ENCODE measurements at places on chromosomes 7 and 10. TPM values are rescaled to one million over a fixed set of nuclear protein-coding genes. Genes with fewer than 3 reads are reported as not detected.

NKX2-3 gene
- not detected for total RNA-seq

DNA sequence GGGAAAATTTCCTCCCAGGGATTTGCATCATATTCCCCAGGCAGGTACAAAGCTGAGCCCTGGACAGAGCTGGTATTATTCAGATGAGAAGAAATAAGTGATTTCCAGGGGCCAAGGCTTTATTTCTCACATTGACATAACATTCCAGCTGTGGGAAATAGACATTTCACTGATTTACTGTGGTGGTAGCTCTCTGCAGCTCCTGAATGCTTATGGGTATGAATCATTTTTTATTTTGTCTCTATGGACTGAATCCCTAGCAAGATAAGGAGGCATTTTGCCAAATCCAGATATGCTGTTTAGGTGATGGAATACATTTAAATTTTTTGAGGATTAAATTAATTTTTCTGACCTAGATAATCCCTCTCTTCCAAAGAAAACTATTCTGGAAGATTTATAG is 97.9 kb downstream of the MTPN start:
- DNase-seq: no peak

FAM25A gene
- total RNA-seq: not detected

SUN3 gene
- 0.54 TPM for total RNA-seq

GRCh38 chr10:101155896-101156295 is 24.8 kb downstream of the TLX1 start:
- no peak for DNase-seq

- no peak for DNase-seq
These were observed 10.5 kb downstream of the PLXDC2 start for GRCh38 chr10:19826712-19827111.

HYAL4 gene
- not detected for total RNA-seq

DNA sequence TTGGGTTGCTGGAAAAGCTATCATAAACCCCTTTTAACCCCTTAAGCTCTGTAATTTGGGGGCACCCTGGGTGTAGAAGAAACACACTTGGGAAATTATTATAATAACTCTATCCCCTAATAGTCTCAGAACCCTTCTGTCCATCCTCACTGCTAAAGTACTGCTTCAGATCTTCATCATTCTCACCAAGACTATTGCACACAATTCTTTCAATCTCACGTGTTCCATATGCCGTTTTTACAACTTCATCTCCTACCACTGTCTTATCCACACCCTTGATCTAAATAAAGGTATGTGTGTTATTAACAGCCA is 15.8 kb downstream of the ANKRD22 start:
- no peak for DNase-seq

DNA sequence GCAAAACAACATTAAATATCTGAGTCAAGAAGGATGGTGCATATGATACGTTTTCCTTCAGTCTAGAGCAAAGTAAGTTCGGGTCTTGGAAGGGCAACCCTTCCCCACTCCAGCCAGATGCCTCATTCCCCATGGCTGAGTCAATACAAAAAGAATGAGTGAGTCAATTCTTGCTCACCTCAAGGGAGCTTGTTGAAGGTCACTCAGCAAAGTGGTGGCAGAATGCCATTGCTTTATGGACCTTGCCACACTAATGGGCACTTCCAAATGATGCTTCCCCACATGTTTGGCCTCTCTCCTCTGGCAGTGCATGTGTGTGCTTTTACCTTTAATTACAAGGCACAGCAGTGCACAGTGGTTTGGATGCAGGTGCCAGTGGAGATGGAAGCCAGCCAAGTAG is 296.5 kb downstream of the SORCS3 start:
- DNase-seq: no peak

DNA sequence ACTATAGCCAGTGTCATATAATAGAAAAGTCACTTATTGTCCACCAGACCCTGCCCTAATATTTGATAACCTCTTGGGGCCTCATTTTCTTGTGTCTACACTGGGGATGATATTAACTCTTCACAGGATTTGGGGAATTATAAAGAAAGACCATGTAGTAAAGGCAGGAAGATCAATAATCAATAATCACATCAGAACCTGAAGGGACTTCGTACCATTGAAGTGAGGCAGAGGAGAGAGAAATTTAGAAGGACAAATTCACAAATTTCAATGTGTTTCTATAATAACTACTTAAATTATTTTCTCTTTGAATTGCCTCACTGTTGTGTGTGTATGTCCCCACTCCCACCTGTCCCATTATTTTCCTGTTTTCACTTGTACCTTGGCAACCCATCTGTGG is 10.7 kb upstream of the SGMS1 start:
- DNase-seq: no peak

All from kidney (tissue), 22 donors.